ENCODE measurements at places on chromosomes 1 and 21.

- no peak for ATAC-seq
Observed at GRCh38 chr1:197985351-197985750, 68.2 kb downstream of the LHX9 start.

GRCh38 chr1:73899311-73899710 is 298.7 kb downstream of the LRRIQ3 start:
- no peak for ATAC-seq

DNA sequence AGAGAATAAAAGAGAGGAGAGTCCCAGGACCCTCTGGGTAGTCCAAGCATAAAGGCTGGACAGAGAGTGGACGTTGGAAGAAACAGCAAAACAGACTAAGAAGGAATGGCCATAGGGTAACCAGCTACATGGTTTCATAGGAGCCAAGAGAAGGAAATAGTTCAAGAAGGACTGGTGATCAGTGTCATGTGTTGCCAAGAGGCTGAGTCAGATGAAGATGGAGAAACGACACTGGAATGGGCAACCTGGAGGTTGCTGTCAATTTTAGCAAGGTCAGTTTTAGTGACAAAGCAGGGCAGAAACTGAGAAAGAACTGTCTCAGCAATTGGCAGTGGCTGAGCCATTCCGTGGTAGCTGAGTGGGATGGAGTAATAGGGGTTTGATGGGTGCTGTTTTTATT is 41.4 kb downstream of the HMGB4 start:
- no peak for ATAC-seq

GRCh38 chr1:45263132-45263531 is 56.7 kb upstream of the ZSWIM5 start:
- ATAC-seq = no peak

DNA sequence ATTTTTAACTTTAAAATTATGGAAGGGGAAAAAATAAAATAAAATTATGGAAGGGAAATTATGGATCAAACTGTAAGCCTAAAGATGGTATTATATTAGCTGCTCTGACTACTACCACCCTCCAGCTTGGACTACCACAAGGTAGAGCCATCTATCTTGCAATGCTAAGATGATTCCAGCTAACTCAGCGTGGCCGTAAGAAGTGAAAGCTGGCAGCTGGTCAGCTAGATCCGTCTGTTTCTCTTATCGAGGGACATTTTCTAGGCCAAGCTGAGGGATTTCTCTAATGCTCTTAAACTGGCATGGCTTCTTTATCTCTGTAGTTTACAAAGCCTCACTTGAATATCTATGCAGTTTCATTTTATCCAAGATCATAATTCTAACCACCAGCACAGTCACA is 31.5 kb downstream of the LYST start:
- ATAC-seq = no peak

- no peak for ATAC-seq
Observed at GRCh38 chr1:22350924-22351767, 100.5 kb upstream of the ZBTB40 start.

- no peak for ATAC-seq
Observed at GRCh38 chr1:53323316-53323715, 4.6 kb downstream of the LRP8 start.

GRCh38 chr1:76218888-76219287 is 144.3 kb downstream of the ST6GALNAC3 start:
- no peak for ATAC-seq

Measured in SK-N-SH treated with all-trans-retinoic acid at 6 μM for 48 hours (cell line).